ENCODE measurements at places on chromosomes 13 and 19.
A peak's percentile ranks its signal among the peaks of the same experiment; 100 is the strongest.

GRCh38 chr19:36963280-36963679 lies 47.1 kb downstream of the ZNF568 start:
- peaks cover 12% of the 10 kb centered on the region for H3K36me3 ChIP-seq
- no peaks in the 10 kb centered on the region for H3K4me1 ChIP-seq
- H3K4me3 ChIP-seq: no peak overlapping the region
- H3K27ac ChIP-seq: no peak overlapping the region
- no peaks in the 10 kb centered on the region for H3K27me3 ChIP-seq

GRCh38 chr19:12665281-12665573 lies 1.3 kb downstream of the MAN2B1 start:
- H3K27ac ChIP-seq: peak overlapping the region; percentile 99
- no peaks in the 10 kb centered on the region for H3K27me3 ChIP-seq
- peaks cover 39% of the 10 kb centered on the region for H3K4me1 ChIP-seq
- H3K36me3 ChIP-seq: peaks cover 6% of the 10 kb centered on the region

DNA sequence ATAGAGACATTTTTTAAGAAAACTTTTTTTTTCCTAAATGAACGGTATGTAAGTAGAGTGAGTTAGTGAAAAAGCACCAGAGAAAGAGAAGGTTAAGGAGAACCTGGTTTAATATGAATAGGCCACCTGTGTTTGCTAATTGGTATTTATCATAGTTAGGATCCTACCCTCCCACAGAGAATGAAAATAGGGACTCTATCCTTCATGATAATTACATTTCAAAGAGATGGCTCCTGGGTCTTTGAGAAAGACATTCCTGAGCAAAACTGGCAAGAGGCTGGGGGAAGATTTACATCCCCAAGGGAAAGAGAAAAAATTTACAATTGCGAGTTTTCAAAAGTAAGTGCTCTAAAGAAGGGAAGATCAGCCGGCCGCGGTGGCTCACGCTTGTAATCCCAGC lies 1284.5 kb downstream of the SLITRK1 start:
- no peak for DNase-seq
- H3K27me3 ChIP-seq: no peaks in the 10 kb centered on the region
- no peaks in the 10 kb centered on the region for H3K4me1 ChIP-seq
- H3K36me3 ChIP-seq: no peaks in the 10 kb centered on the region
- no peak overlapping the region for H3K27ac ChIP-seq

DNA sequence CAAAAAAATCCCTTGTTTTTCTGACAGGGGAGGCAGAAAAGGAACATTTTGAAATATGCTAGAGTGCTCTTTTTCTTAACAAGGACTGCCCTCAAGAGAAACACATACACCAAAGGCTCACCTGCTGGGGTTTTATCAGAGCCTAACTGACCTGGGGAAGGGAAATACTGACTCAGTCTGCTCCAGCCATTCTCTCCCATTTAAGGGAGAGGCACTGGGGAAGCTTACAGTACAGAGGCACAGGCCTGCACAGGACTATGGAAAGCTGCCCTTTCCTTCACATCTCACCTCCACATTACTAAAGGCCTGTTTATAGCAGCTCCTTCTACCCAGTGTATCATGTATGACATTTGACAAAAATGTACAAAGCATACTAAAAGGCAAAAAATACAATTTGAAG lies 30.3 kb downstream of the TNFRSF19 start:
- no peak overlapping the region for H3K27ac ChIP-seq
- DNase-seq: no peak
- H3K36me3 ChIP-seq: peaks cover 6% of the 10 kb centered on the region
- no peak overlapping the region for H3K4me3 ChIP-seq
- H3K27me3 ChIP-seq: peaks cover 14% of the 10 kb centered on the region

DNA sequence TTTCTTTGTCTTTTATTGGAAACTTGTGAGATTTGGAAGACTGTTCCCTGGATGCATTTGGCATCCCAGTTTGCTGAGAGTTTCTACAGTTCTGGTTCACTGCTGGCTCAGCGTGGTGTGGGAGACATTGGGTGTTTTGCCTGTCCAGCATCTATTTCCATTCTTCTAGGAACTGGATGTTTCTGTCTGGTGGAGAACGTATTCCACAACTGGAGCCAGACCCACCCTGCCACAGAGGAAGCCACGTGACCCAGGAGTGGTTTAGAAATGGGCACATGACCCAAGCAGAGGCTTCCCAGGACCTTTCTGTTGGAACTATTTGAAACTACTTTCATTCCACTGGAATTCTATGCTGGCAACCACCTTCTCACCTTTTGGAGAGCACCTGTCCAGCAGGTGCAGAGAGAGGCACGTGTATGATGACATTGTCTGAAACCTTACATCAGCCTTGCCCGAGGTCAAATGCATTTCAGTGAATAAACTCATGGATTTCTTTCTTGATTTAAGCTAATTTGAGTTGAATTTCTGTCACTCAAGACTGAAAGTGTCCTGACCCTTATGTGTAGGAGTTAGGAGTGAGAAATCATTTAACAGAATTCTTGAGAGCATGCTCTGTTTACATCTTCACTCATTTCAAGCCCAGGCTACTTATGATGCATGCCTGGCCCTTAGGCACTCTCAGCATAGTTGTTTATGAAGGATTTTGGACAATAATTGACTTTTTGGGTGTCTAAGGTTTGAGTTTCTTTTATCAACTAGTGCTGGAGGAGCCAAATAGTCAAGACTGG lies 121.8 kb downstream of the AKAP11 start:
- no peak overlapping the region for H3K4me3 ChIP-seq
- H3K4me1 ChIP-seq: peaks cover 25% of the 10 kb centered on the region
- peaks cover 1% of the 10 kb centered on the region for H3K27me3 ChIP-seq
- no peak overlapping the region for H3K27ac ChIP-seq

GRCh38 chr13:71879129-71879535 lies 12.1 kb upstream of the DACH1 start:
- DNase-seq: no peak
- no peaks in the 10 kb centered on the region for H3K4me1 ChIP-seq
- no peak overlapping the region for H3K27ac ChIP-seq
- no peaks in the 10 kb centered on the region for H3K36me3 ChIP-seq

DNA sequence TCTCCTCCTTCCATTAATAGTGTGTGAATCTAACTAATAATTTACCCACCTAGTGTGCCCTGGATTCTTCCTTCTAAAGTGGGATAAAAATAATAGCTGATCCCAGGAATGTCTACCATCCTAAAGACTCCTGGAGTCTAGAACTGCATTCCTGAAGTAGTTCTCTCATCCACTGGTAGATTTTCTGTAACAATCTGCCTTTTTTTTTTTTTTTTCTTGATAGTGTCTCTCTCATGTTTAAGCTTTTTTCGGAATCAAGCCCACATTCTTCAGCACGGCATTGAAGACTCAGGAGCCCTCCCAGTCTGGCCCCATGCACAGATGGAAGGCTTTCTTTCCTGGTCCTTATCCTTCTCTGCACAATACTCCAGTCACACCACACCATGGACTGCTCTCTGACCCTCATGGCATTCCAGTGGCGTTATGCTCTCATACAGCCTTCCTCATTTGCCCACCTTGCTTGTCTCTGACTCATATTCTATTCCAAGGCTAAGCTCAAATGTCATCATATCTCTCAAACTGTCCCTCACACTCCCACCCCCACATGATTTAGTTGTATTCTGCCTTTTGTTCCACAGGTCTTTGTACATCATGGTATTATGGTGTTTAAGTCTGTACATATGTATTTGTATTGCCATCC lies 68.7 kb upstream of the FRY start:
- H3K4me1 ChIP-seq: peaks cover 16% of the 10 kb centered on the region
- peaks cover 5% of the 10 kb centered on the region for H3K36me3 ChIP-seq
- H3K4me3 ChIP-seq: no peak overlapping the region
- no peak for DNase-seq
- H3K27ac ChIP-seq: peak overlapping the region; percentile 99

DNA sequence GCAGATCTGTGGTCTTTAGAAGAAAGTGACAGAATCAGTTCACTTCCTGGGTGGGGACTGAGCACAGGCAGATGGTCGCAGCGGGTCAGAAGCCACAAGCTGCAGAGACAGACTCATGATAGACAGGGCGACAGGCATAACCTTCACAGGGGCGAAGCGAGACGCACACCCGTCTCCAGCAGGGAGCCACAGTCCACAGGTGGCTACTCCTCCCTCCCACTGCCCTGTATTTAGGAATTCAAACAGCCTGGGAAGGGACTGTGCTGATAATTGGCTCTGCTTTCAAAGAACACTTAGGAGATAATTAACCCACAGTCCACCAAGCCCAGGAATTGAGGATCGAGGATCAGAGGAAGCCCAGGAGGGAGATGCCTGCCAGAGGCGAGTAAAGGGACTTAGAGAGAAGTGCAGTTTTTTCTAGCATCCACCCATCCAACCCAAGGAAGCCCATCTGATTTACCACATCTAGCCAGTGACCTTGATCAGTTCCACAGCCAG lies 23.2 kb downstream of the RFX2 start:
- peak overlapping the region; percentile 82 for H3K4me3 ChIP-seq
- H3K36me3 ChIP-seq: no peaks in the 10 kb centered on the region
- H3K27ac ChIP-seq: peak overlapping the region; percentile 75
- no peaks in the 10 kb centered on the region for H3K27me3 ChIP-seq
- H3K4me1 ChIP-seq: peaks cover 20% of the 10 kb centered on the region

- peaks cover 4% of the 10 kb centered on the region for H3K36me3 ChIP-seq
- no peak for DNase-seq
- no peaks in the 10 kb centered on the region for H3K27me3 ChIP-seq
- no peak overlapping the region for H3K4me3 ChIP-seq
Measured at GRCh38 chr19:40693150-40693788, 2.8 kb upstream of the NUMBL start.

DNA sequence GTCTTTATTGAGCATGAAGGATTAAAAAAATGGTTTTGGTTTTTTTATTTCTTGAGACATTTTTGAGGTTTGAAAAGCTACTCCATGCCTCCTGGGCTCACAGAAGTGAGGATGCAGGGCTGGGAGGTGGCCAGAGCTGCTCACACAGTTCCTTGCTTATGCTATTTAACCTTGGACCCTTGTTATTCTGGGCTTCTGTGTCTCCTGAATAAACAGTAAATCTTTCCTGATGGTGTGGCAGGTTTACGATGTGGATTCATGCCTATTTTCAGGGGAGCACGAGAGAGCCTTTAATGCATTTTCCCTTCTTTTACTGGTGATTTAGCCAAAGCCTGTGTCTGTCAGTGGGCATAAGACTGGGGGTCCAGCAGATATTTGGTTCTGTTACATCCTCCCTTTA lies 34.3 kb upstream of the PCDH8 start:
- H3K36me3 ChIP-seq: no peaks in the 10 kb centered on the region
- H3K4me1 ChIP-seq: no peaks in the 10 kb centered on the region
- no peak overlapping the region for H3K27ac ChIP-seq
- DNase-seq: no peak

DNA sequence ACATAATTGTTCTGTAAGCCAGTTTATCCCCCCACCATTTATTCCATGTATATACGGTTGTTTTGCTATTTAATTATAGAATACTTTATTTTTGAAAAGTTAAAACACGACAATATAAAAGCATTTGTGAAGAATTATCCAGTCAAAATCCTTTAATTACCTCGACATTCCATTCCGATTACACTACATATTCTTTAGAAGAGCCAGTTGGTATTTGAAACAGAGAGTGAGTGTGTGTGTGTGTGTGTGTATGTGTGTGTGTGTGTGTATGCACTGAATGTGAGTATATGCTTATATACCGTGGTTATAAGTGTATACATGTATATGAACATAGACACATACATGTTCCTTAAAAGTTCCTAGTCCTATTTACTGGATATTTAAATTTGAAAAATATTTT lies 87.8 kb upstream of the KLF5 start:
- H3K27ac ChIP-seq: no peak overlapping the region
- no peaks in the 10 kb centered on the region for H3K27me3 ChIP-seq
- H3K36me3 ChIP-seq: peaks cover 17% of the 10 kb centered on the region

GRCh38 chr19:33755099-33756035 lies 41.3 kb upstream of the KCTD15 start:
- H3K27ac ChIP-seq: no peak overlapping the region
- no peaks in the 10 kb centered on the region for H3K36me3 ChIP-seq
- DNase-seq: no peak
- no peaks in the 10 kb centered on the region for H3K4me1 ChIP-seq
- H3K27me3 ChIP-seq: peaks cover 13% of the 10 kb centered on the region

- peaks cover 2% of the 10 kb centered on the region for H3K36me3 ChIP-seq
- H3K27ac ChIP-seq: no peak overlapping the region
- H3K27me3 ChIP-seq: peaks cover 16% of the 10 kb centered on the region
Measured at GRCh38 chr13:48502601-48503319, 30.1 kb downstream of the RCBTB2 start.

- peaks cover 14% of the 10 kb centered on the region for H3K4me1 ChIP-seq
- peaks cover 23% of the 10 kb centered on the region for H3K27me3 ChIP-seq
- no peak for DNase-seq
Measured at GRCh38 chr19:12995596-12996405, 526 bp downstream of the NFIX start.

DNA sequence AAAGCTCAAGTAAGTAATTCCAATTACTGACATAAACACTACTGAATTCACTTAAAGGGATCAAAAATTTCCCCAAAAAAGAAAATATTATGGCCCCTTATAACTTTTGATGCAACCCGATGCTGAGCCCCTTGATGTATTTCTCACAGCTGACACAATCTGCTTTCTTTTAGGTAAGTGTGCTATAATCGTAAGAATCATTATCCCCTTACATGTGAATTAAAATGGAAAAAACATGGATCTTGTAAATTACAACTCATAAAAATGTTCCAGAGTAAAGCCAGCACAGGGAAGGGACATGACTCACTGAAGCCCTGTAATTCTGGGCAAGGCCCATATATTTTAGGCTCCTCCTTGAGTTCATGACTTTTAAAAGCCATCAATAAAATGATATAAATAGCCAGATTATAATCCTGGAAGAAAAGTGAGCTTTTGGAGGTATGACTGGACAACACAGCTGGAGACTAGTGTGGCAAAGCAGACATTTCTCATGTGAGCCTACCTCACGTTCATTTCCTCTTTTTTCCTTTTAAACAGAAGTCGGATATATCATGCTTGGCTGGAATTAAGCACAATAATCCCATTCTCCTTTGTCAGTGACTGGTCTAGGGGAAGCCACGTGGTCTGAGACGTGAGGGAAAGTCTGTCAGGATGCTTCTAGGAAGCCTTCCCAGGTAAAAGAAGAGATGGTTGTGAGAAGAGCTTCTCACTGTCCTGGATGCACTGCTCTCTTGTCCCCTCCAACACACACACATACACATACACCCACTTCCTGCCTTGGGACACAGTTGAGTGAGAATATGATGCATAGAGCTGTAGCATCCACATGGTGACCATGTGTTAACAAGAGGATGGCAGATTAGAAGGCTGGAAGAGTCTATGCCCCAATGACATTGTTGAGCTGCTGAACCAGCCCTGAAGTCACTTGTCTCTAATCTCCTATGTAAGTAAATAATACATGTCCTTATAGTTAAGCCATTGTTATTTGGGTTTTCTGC lies 165.4 kb downstream of the RGCC start:
- peaks cover 13% of the 10 kb centered on the region for H3K36me3 ChIP-seq
- H3K27ac ChIP-seq: no peak overlapping the region
- no peak overlapping the region for H3K4me3 ChIP-seq
